ENCODE measurements at places on chromosomes 6 and 20.

GRCh38 chr6:112576423-112576822, 229.3 kb downstream of the RFPL4B start:
- H3K4me3 ChIP-seq, result no peak overlapping the region
- no peak overlapping the region for H3K27ac ChIP-seq
- H3K36me3 ChIP-seq, result no peaks in the 10 kb centered on the region
- peaks cover 13% of the 10 kb centered on the region for H3K4me1 ChIP-seq
- no peaks in the 10 kb centered on the region for H3K27me3 ChIP-seq
- no peak for DNase-seq

GRCh38 chr6:159329081-159329480, 159.9 kb downstream of the FNDC1 start:
- H3K4me3 ChIP-seq, result no peak overlapping the region
- no peak for DNase-seq
- no peak overlapping the region for H3K27ac ChIP-seq
- H3K27me3 ChIP-seq, result no peaks in the 10 kb centered on the region
- H3K4me1 ChIP-seq, result no peaks in the 10 kb centered on the region
- H3K36me3 ChIP-seq, result no peaks in the 10 kb centered on the region

DNA sequence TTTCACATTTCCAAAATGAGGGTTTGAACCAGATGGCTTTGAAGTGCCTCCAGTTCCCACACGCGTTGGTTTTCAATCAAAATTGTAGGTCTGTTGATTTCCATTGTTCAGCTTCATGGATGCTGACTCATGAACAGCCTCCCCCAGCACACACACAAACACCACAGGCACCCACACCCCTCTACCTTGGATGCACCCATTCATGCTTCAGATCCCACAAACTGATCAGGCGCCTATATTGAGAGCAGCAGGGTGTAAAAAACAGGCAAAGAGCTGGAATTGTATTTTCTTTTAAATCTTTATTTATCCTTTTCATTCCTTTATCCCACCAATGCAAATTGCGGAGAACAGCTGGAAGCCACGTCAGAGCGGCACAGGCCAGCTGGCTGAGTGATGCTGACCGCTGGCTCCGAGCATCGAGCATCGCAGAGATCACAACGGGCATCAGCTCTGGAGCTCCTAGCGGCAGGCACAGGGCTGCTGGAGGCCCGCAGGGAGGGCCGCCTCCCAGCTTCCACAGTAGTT, 29.3 kb upstream of the TBC1D7 start:
- H3K4me1 ChIP-seq, result peaks cover 32% of the 10 kb centered on the region
- no peak for DNase-seq
- no peaks in the 10 kb centered on the region for H3K27me3 ChIP-seq
- H3K36me3 ChIP-seq, result no peaks in the 10 kb centered on the region
- H3K27ac ChIP-seq, result no peak overlapping the region

DNA sequence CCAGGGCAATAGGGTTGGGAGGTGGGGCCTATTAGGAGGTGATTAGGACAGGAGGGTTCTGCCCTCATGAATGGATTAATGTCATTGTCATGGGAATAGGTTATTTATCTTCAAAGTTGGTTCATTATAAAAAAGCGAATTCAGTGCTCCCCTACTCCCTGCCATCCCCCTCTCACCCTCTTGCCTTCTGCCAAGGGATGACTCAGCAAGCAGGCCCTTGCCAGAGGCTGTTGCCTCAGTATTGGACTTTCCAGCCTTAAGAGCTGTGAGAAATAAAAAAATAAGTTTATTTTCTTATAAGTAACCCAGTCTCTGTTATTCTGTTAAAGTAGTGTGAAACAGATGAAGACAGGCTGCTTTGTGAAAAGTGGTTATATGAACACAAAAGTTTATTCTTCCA, 381.1 kb upstream of the ZFP64 start:
- H3K27me3 ChIP-seq, result no peaks in the 10 kb centered on the region
- no peak overlapping the region for H3K27ac ChIP-seq
- DNase-seq, result no peak
- no peaks in the 10 kb centered on the region for H3K4me1 ChIP-seq
- H3K36me3 ChIP-seq, result no peaks in the 10 kb centered on the region
- H3K4me3 ChIP-seq, result no peak overlapping the region

DNA sequence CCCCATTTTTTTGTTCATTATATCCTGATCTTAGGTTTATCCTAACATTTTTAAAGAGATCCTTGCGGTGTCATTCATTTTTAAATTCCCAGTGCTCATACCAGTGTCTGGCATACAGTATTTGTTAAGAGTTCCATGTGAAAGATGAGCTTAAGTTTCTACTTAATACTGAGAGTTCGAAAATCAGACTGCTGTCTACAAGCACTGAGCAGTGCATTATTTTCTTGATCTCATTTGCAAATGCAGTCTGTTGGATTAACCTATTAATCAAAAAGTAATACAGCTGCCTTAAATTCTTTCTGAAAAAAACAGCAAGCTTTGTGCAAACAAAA, 663 bp downstream of the COQ3 start:
- DNase-seq, result no peak
- no peaks in the 10 kb centered on the region for H3K27me3 ChIP-seq
- H3K36me3 ChIP-seq, result no peaks in the 10 kb centered on the region
- peak overlapping the region; percentile 55 for H3K27ac ChIP-seq

DNA sequence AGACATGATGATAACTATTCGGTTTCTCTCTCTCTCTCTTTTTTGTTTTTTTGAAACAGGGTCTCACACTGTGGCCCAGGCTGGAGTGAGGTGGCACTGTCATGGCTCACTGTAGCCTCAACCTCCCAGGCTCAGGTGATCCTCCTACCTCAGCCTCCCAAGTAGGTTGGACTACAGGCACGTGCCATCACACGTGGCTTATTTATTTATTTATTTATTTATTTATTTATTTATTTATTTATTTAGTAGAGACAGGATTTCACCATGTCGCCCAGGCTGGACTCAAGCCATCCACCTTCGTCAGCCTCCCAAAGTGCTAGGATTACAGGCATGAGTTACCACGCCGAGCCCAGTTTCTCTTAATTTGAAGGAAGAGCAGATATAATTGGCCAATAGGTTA, 427.9 kb upstream of the JAG1 start:
- no peaks in the 10 kb centered on the region for H3K4me1 ChIP-seq
- no peak overlapping the region for H3K4me3 ChIP-seq
- no peaks in the 10 kb centered on the region for H3K27me3 ChIP-seq
- no peak overlapping the region for H3K27ac ChIP-seq
- H3K36me3 ChIP-seq, result no peaks in the 10 kb centered on the region

DNA sequence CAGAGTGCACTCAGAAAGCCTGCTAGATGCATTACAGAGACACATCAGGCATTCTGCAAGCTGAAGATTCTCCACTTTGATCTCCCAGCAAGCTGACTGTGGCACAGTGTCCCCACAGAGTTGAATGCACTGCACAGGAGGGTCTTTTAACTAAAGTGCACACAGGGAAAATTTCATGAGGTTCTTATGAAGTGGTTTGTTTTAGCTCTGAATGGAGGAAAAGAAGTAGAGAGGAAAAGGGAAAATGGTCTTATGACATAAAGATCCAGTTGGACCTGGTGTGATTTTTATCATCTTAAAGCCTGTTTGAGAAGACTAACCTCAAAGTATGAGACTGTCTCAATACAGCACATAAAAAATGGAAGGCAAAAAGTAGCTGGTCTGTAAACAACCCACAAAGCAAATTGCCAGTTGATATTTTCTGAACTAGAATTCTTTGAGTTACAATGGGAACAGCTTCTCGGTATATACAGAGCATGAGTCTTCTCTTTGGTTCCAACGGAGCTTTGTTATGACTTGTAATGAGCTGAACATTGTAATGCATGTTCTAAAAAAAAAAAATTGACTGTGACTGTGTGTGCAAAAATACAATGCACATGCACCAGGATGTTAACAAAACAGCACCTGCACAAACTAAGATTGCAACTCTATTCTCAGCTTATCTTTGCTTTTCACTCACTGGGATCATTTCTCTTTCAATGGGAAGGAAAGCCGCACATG, 383.0 kb upstream of the ID4 start:
- H3K27me3 ChIP-seq, result no peaks in the 10 kb centered on the region
- H3K36me3 ChIP-seq, result no peaks in the 10 kb centered on the region
- DNase-seq, result no peak

GRCh38 chr20:25629816-25630499, 6.1 kb upstream of the NANP start:
- no peak for DNase-seq
- H3K4me1 ChIP-seq, result peaks cover 2% of the 10 kb centered on the region
- H3K27ac ChIP-seq, result no peak overlapping the region
- no peak overlapping the region for H3K4me3 ChIP-seq
- H3K27me3 ChIP-seq, result no peaks in the 10 kb centered on the region

DNA sequence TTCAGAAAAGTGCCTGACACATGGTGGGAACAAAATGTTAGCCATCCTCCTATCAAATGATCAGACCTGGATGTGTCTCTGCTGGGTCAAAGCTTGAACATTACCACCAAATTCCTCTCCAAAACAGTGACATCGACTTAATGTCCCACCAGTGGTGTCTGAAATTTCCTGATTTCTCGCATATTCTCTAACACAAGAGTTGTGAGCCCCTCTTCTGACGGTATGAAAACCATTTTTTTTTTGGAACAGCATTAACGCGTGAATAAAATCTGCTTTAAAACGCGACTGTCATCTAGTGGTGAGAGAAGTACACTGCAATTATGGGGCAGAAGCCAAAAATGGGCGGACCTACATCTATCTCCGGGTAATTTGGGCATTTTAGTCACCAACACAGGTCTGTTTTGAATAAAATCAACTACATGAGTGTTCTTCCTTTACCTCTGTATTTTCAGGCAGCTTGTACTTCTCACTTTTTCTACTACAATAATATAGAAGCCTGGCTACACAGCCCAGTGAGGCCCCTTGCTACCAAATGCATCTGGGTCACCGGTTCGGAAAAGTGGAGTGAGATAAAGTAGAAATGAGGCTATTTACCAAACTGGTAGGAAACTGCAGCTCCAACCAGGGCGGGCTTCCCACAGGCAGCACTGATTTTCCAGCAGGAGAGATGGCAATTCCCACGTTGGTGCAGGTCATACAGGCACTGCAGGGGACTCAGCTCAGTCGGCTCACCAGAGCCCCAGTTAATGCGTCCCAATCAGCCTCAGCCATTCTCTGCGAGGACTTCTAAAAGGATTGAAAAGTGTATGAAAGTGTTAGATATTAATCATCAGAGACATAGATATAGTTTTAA, 27.4 kb downstream of the MGME1 start:
- H3K4me1 ChIP-seq, result peaks cover 7% of the 10 kb centered on the region
- no peaks in the 10 kb centered on the region for H3K27me3 ChIP-seq
- no peaks in the 10 kb centered on the region for H3K36me3 ChIP-seq
- no peak overlapping the region for H3K4me3 ChIP-seq
- no peak overlapping the region for H3K27ac ChIP-seq
- DNase-seq, result no peak

DNA sequence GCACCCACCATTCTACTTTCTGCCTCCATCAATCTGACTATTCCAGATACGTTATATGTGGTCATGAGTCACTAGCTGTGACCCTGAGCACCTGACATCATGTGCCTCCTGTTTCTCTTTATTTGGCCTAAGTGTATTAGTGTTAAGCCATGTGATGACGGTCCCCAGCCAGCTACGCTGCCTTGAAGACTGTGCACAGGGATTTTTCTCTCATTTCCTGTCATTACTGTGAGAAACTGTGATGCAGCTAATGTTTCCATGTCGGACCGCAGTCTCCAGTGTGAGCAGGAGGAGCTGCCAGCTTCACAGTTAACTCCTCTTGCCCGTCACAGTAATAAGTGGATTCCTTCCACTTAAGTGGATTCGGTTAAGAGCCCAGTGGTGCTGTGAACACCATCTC, 9.9 kb upstream of the SPATS1 start:
- H3K36me3 ChIP-seq, result no peaks in the 10 kb centered on the region
- no peak for DNase-seq
- H3K4me1 ChIP-seq, result no peaks in the 10 kb centered on the region
- H3K27me3 ChIP-seq, result no peaks in the 10 kb centered on the region
- no peak overlapping the region for H3K27ac ChIP-seq

DNA sequence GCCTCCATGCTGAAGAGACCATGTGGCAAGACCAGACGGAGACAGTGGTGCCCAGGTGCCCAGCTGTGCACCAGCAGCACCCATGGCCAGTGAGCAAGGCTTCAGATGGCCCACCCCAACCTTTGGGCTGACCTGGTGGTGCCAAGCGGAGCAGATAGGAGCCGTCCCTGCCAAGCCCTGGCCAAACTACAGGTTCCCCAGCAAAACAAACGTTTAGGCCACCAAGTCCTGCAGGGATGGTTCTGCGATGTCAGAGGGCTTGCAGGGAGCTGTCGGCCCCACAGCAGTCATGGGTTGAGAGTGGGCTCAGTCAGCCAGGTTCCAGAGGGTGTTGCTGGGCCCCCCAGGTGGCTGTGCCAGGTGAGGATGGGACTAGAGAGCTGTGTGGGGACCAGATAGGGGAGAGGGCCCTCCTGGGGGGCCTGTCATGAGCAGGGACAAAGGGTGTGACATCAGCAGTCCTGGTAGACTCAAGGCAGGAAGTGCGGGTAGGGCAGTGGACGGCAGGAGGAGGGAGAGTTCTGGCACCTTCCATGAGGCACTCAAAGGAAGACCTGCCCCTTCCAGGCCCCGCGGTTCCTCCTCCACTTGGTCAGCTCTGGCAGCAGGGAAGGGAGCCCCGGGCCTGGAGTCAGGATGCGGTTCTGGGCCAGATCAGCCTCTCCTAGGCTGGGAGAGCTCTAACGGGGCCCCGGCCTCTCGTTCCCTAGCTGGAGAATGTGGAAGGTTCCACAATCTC, 342.4 kb downstream of the ZFAND3 start:
- no peaks in the 10 kb centered on the region for H3K4me1 ChIP-seq
- DNase-seq, result no peak
- H3K27me3 ChIP-seq, result no peaks in the 10 kb centered on the region

- no peaks in the 10 kb centered on the region for H3K4me1 ChIP-seq
- DNase-seq, result no peak
- no peaks in the 10 kb centered on the region for H3K27me3 ChIP-seq
- no peaks in the 10 kb centered on the region for H3K36me3 ChIP-seq
Observed at GRCh38 chr6:137547601-137548000, 53.4 kb upstream of the OLIG3 start.

DNA sequence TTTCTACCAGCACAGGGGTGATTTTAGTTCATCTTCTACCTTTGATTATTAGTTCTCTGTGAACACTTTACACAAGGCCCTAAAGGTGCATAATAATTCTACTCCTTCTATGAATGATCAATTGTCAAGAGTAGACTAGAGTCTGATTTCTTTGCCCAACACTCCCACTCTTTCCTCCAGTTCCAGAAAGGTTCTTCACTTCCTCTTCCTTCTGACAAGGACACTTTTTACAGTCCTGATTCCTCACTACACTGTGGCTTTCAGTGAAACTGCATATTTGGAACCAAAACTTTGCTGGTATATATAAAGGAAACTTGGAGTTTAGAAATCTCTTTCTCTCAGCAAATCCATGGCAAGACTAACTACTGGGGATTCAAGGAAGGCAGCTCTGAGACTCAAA, 10.6 kb upstream of the RSPO3 start:
- no peak overlapping the region for H3K27ac ChIP-seq
- DNase-seq, result no peak
- no peaks in the 10 kb centered on the region for H3K4me1 ChIP-seq
- H3K4me3 ChIP-seq, result no peak overlapping the region
- no peaks in the 10 kb centered on the region for H3K27me3 ChIP-seq

Data from vagina (tissue), 2 donors.